ENCODE measurements at places on chromosomes 4 and X. TPM values are rescaled to one million over a fixed set of nuclear protein-coding genes. Genes with fewer than 3 reads are reported as not detected.

Gene FRMD7
- not detected for polyA plus RNA-seq

Gene GJB1
- not detected for polyA plus RNA-seq

Gene VSIG4
- not detected for polyA plus RNA-seq

Gene EXOC1L
- polyA plus RNA-seq: not detected

Gene UCHL1
- polyA plus RNA-seq: 1,999 TPM

Gene DMRTC1B
- polyA plus RNA-seq: 11.2 TPM

Gene CFP
- not detected for polyA plus RNA-seq

Gene MTNR1A
- polyA plus RNA-seq: not detected

Gene ETDA
- not detected for polyA plus RNA-seq

Gene BEND2
- polyA plus RNA-seq: not detected

Gene HOPX
- polyA plus RNA-seq: 644 TPM

Gene RPA4
- polyA plus RNA-seq: not detected

Gene AADAT
- polyA plus RNA-seq: 0.22 TPM

Gene TMPRSS11F
- not detected for polyA plus RNA-seq

Gene TLR1
- 0.32 TPM for polyA plus RNA-seq

Gene USP17L18
- polyA plus RNA-seq: not detected

Gene PPA2
- polyA plus RNA-seq: 211 TPM

Gene RADX
- polyA plus RNA-seq: not detected

Gene FAM9B
- not detected for polyA plus RNA-seq

Gene UGT2B15
- not detected for polyA plus RNA-seq

Gene NAP1L5
- polyA plus RNA-seq: 81.0 TPM

Gene SLC2A9
- polyA plus RNA-seq: not detected

Gene HELT
- polyA plus RNA-seq: not detected

Gene SLC4A4
- 41.8 TPM for polyA plus RNA-seq

Gene HELQ
- polyA plus RNA-seq: 10.0 TPM

Gene PROM1
- polyA plus RNA-seq: not detected

Gene EGFL6
- not detected for polyA plus RNA-seq

Gene NLGN3
- polyA plus RNA-seq: 16.4 TPM

Gene STPG2
- 0.24 TPM for polyA plus RNA-seq

Gene UNC5C
- polyA plus RNA-seq: 12.5 TPM

Gene USP26
- not detected for polyA plus RNA-seq

Gene SUPT20HL1
- polyA plus RNA-seq: not detected

Gene MAGEB5
- polyA plus RNA-seq: not detected

Gene KLHL13
- polyA plus RNA-seq: 94.6 TPM

Gene REST
- polyA plus RNA-seq: 2.1 TPM

Gene FHL1
- 90.3 TPM for polyA plus RNA-seq

Gene STK32B
- 0.45 TPM for polyA plus RNA-seq

Gene PASD1
- not detected for polyA plus RNA-seq

Gene PTCHD1
- polyA plus RNA-seq: 5.9 TPM

Gene FGFBP2
- polyA plus RNA-seq: not detected

All from Purkinje cell (primary cell).